ENCODE measurements at places on chromosomes 11 and 22.

DNA sequence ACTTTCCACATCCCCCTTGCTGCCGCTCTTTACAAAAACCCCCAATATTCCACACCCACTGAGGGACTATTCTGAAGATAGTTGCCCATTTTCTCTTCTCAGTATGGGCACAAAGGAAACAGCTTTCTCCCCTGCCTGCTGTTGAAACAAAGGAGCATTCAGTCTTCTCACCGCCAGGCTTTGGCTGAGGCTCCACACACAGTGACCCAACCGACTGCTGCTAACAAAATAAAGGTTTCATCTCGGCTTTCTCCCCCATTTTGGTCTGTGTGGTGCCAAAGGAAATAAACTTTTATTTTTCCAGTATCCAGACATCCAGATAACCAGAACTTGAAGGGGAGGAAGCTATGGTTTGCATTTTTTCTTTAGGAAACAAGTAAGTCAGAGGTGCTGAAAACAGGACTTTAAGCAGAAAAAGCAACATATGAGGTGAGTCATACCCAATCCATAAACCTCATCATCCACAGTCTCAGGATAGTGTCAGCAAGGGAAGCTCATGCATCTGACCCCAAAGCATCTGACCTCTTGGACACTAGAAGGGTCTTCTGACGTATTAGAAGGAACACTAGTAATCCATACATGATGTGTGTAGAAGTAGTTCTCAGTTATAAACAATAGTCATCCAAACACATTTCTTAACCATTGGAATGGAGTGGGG, 6.4 kb downstream of the CLMP start:
- DNase-seq = no peak

GRCh38 chr11:82988936-82989627, 82.6 kb downstream of the RAB30 start:
- no peak for DNase-seq

- DNase-seq = peak; percentile 31
Measured at GRCh38 chr11:1748636-1749394, 1.6 kb downstream of the IFITM10 start.

DNA sequence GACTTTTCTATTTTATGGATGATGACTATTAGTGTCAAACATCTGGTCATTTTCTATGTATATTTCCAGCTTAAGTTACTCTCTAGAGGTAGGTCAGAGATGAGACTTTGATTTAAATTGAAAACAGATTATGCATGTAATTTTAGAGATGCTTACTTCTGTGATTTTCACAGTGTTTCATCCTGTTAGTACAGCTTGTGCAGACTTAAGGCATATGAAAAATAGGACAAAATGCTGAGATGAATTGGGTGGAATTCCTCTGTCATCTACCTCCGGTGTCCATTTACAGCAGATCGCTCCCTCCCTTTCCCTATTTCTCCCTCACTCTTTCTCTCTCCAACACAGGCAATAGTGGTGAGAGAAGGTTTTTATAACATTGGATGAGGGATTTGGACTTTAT, 14.1 kb downstream of the JAM3 start:
- no peak for DNase-seq

GRCh38 chr11:2825889-2826678, 59.5 kb downstream of the CDKN1C start:
- DNase-seq = no peak

DNA sequence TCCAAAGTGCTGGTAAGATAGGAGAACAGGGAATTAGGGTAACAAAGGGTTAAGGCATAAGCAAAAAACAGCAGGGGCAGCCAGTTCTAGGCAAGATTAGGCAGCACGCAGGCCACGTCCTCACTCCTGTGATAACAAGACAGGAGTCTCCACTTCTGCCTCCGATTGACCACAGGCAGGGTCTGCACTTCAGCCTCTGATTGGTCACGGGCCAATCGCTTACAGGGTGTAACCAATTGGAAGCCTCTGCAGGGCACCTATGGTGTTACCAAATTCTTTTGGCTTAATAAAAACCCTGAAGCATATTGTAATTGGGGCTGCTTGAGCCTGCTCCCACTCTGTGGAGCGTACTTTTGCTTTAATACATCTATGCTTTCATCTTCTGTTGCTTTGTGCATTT, 12.2 kb upstream of the GSTP1 start:
- no peak for DNase-seq

DNA sequence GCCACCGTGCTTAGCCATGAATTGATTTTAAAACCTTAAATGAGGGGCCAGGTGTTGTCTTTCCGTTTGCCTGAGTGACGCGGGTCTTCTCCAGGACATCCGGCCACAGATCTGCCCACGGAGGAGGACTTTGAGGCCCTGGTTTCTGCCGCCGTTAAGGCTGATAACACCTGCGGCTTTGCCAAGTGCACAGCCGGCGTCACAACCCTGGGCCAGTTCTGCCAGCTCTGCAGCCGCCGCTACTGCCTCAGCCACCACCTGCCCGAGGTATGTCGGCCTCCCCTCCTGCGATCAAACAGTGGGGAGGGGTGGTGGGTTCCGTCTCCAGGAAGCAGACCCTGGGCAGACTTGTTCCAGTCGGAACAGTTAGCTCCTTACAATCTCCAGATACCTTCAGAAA, 34.4 kb downstream of the IGHMBP2 start:
- DNase-seq = no peak

GRCh38 chr11:10328314-10329098, 23.6 kb downstream of the ADM start:
- no peak for DNase-seq

- no peak for DNase-seq
Measured at GRCh38 chr22:26023104-26023775, 146.0 kb upstream of the SEZ6L start.

GRCh38 chr11:105786741-105787140, 176.9 kb downstream of the GRIA4 start:
- no peak for DNase-seq

GRCh38 chr11:19432370-19433061, 191.8 kb upstream of the E2F8 start:
- DNase-seq = no peak

DNA sequence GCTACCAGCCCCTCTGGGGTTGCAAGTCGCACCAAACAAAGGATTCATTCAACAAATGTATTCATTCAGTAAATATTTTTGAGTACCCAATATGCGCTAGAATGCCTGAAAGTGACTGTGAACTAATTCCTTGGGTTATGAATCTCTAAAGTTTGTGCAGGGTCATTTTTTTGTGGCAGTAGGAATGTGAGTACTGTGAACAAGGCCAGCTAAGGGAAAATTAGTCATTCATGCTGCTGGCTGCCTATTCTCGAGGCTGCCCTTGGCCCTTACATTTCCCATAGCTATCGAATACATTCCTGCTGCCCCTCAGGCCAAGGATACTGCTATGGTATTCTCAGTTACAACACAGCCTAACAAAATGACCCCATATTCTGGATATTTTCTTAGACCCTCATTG, 141.6 kb downstream of the TRPC6 start:
- no peak for DNase-seq

DNA sequence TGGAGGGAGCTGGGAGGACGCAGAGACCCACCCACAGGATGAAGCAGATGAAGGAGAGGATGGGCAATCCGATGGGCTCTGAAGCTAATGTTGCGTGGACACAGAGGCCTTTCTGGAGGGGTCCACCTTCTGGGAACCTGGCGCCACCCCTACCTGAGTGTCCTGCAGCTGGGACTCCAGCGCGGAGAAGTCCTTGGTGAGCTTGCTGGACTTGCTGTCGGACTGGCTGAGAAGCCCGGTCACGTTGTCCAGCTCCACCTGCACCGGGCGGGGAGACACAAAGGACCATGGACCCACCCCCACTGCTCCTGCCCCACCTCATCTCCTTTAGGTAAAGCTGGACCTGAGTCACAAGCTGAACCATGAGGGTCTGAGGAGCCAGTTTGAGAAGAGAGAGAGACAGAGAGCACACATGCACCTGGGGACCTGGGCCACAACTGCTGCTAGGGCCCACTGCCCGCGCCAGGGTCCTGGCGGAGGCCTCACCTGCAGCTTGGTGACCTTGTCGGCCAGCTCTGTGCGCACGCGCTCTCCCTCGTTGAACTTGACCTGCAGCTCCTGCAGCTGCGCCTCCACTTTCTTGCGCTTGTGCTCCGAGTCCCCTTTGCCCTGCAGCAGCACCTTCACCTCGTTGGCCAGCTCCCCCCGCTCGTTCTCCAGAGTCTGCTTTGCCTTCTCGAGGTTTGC, 40.8 kb downstream of the APOL1 start:
- no peak for DNase-seq

- no peak for DNase-seq
Measured at GRCh38 chr22:42179616-42180015, 49.0 kb upstream of the CYP2D6 start.

GRCh38 chr22:39092111-39092862, 4.8 kb upstream of the APOBEC3H start:
- DNase-seq = no peak

DNA sequence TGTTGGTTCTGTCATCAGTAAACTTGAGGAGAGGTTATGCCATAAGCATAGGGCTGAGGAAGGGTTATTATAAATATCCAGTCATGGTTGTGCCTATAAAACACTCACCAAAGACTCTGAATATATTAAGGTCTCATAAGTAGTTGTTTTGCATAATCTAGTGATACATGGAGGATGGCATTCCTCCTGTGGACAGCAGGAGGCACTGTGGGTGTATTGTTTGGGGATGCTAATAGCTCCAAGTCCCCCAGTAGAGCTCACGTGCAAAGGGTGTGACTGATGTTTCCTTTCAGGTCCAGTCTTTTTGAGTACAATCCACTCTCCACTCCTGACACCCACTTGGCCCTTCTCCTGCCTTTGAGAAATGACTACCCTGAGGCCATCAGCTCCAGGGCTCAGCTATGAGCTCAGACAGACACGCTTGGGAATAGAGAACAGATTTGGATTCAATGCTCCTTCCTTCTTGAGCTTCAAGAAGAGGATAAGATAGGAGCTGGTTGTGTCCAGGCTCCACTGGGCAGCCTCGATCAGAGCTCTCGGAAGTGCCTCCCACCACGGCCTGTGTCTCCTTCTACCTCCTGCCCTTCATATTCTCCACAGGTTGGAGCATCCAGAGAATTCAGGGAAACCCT, 85.2 kb upstream of the IGLL5 start:
- no peak for DNase-seq

- DNase-seq = peak; percentile 68
Measured at GRCh38 chr22:22720201-22720723, 75.8 kb downstream of the GGTLC2 start.

GRCh38 chr11:1674173-1675131, 22.5 kb upstream of the KRTAP5-6 start:
- no peak for DNase-seq

- no peak for DNase-seq
Measured at GRCh38 chr11:18608376-18608775, 8.8 kb downstream of the MISFA start.

DNA sequence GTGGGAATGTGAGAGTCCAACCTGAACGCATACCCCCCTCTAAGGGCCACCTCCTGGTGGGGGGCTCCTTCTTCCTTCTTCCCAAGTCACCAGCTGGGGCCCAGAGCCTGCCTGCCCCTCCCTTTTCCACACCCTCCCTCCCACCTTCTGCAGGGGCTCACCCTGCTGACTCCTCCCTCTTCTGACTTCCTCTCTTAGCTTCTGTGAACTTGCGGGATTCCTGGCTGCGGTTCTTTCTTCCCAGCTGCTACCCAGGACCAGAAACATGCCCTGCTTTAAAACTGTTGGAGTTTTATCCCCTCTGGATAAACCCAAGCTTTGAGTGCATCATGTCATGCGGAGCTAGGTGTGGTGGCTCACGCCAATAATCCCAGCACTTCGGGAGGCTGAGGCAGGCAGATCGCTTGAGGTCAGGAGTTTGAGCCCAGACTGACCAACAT, 10.2 kb downstream of the LRRC74B start:
- DNase-seq = no peak

GRCh38 chr22:38236786-38237185, 35.0 kb downstream of the MAFF start:
- DNase-seq = no peak

DNA sequence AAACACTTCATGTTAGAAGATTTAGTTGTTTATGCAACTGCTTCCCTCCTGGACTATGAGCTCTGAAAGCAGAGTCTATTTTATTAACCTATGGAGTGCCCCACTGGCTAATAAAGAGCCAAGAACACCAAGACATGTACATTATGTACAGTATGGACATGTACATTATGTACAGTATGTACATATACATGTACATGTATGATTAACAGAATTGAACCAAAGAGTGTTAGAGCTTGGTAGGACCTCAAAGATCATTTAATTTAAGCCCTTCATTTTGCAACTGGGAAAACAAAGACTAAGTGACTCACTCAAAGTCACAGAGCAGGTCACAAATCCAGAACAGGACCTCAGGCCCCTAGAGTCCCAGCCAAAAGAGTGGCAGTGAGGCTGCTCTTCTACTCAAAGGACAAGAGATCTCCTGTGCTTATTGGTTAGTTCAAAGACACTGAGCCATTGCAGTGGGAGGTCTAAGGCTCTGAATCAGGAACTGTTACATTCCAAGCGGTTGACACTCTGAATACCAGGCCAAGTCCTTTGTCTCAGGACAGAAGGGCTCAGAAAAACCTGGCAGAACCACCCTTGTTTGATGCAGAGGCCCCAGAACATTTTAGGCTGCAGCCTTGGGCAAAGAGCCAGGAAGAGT, 103.8 kb downstream of the FAM168A start:
- DNase-seq = no peak

DNA sequence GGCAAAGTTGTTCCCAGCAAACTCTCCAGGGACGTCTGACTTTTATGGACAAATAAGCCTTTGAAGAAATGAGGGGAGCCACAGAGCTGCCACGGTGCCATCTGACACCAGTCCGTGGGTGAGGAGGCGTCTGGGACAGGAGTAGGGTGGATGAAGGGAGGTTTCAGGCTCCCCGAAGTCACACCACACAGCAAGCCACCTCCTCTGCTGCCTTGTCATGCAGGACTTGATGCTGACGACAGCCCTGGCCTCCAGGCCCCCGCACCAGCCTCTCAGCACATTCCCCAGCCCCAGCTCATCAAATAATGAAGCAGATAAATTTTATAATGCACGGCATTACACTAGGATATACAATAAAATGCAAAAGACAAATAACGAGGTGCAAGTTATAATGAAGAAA, 156.5 kb downstream of the CEP164 start:
- DNase-seq = no peak

- DNase-seq = no peak
Measured at GRCh38 chr11:37657645-37658044, 1059.6 kb upstream of the RAG2 start.

GRCh38 chr11:59773083-59773440, 17.9 kb downstream of the STX3 start:
- DNase-seq = no peak

DNA sequence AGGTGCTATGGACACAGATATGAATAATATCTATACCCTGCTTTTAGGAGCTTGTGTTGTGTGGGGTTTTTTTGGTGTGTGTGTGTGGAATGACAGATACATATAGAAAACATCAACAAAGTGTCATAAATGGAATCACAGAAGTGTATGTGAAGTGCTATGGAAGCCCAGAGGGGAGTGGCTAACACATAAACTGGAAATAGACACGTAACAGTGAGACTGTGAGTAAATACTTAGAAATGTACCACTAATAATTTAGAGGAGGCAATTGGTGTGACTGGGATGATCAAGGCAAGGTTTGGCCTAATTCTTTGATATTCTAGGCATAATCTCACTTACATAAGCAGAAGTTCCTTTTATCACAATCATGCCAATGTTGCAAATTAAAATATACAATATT, 169.3 kb upstream of the TENM4 start:
- no peak for DNase-seq

All from immature natural killer cell (primary cell).